ENCODE measurements at places on chromosomes 7 and 10. TPM values are rescaled to one million over a fixed set of nuclear protein-coding genes. Genes with fewer than 3 reads are reported as not detected.

Gene TEX36
- total RNA-seq: not detected

Gene EMX2
- total RNA-seq: 2.3 TPM

Gene ACTL6B
- not detected for total RNA-seq

Gene GIGYF1
- total RNA-seq: 9.0 TPM

Gene FRMD4A
- 41.1 TPM for total RNA-seq
